ENCODE measurements at places on chromosomes 3 and 15. TPM values are rescaled to one million over a fixed set of nuclear protein-coding genes. Genes with fewer than 3 reads are reported as not detected.

RPL39L gene
- total RNA-seq, result 78.3 TPM

ATP10A gene
- 2.1 TPM for total RNA-seq

CHCHD6 gene
- total RNA-seq, result 54.7 TPM

ARL14 gene
- total RNA-seq, result not detected

WDR93 gene
- total RNA-seq, result not detected

GRCh38 chr3:161940621-161940965 is 444.0 kb downstream of the OTOL1 start:
- no peak for DNase-seq

DNA sequence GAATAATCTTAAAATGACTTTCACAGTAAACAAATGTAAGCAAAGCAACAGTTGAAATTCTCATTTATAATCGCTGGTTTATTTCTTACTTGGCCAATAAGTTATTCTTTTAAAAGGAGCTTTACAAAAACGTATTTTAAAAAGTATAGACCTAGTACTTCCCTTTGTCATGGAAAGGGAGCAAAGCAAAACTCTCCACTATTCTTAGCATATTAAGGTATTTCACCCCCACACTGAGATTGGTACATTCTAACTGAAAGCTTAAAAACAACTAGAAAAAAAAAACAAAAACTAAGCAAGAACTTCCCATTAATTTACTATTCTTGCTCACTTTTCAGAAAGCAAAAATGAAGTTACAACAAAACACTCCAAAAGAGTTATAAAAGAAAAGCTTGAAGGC is 1.5 kb downstream of the ATG3 start:
- no peak for DNase-seq

DNA sequence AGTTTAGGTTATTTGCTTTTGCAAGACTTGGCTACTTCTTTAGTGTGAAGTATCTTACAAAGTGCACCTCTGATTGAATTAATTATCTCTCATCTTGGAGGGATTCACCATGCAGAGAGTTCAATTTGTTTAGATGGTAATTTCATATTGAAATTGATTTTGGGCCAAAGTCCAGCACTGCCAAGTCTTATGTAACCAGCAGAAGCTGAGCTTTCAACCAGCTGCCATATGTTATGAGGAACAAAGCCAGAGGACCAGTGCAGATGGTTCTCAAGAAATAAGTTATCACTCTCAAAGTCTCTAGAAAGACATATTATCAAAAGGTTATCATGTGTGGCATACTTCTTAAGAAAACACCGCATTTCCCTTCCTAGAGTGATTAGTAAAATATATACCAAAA is 29.0 kb downstream of the ABHD6 start:
- DNase-seq, result no peak

DNA sequence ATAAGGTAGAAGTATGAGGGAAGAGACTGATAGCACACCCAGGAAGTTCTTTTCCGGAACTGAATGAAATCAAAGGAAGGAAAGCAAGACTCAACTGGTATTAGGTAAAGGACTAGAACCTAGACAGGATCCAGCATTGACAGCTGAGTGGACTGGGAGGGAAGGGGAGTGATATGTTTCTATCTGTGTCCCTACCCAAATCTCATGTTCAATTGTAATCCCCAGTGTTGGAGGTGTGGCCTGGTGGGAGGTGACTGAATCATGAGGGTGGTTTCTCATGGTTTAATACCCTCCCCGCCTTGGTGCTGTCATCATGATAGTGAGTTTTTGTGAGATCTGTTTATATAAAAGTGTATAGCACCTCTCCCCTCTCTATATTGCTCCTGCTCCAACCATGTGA is 415.9 kb upstream of the KCNMB2 start:
- DNase-seq, result no peak

DNA sequence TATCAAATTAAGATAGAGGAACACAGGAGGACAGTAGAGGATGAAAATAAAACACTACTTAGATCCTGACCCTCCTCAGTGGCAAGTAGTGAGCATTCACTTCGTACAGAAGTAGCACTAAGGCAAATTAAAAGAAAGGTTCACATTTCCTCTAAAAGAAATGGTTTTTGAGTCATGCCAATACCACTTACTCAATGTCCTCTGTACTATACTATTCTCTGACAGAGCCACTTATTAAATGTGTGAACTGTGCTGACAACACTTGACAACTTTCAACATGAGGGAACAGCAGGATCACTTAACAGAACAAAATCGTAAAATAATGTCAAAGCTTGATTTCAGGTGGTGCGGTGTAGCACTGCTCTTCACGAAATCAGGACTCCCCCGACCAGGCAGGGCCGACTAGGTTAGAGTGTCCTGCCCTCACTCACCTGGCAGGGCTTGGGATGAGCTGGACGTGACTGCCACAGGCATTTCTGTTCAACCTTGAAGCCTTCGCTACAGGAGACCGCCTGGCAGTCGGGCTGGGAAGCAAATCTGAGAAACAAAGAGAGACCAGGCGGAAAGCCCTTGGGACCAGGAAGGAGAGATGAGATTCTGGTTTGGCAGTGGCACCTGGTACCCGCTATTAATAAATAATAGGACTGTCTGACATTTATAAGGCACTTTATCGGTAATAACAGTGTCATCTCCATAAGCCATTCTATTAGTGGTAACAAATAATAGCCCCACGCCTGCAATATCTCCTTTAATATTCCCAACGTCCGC is 611 bp upstream of the SLC27A2 start:
- peak; percentile 33 for DNase-seq

GRCh38 chr3:102025606-102026270 is 176.4 kb downstream of the NFKBIZ start:
- DNase-seq, result no peak

- DNase-seq, result no peak
These were observed 74.8 kb downstream of the SCN5A start for GRCh38 chr3:38574411-38575278.

GRCh38 chr3:56753206-56753820 is 48.4 kb downstream of the ARHGEF3 start:
- DNase-seq, result no peak

- no peak for DNase-seq
These were observed 261.7 kb downstream of the PLOD2 start for GRCh38 chr3:145899241-145899640.

- peak; percentile 82 for DNase-seq
These were observed 37.8 kb downstream of the LSM3 start for GRCh38 chr3:14216257-14217048.

GRCh38 chr15:70722266-70723121 is 40.9 kb downstream of the UACA start:
- no peak for DNase-seq

DNA sequence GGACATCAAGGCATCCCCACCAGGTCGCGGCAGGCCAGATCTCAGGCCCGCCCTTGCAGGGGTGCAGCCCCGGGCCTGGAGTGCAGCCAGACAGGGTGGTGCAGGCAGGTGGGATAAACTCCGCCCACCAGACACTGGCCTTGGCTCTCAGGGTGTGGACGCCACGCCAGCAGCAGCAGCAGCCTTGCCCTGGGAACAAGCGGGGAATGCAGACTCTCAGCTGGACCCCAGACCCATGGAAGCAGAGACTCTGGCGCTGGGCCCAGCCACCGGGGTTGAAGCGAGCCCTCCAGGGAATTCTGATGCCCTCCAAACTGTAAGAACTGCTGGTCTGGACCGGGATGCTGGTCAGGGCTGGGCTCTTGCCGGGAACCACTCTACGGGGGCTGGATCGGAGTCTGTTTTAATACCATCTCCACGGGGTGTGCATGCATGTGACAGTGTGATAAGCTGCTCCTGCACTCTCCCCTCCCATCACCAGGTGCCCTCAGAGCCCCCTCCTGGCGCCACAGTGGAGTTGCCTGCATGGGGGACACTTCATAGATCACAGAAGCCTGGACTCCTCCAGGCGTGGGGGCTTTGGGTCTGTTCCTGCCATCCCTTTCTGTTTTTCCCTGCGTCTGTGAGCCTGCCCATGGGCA is 142.7 kb downstream of the NSMCE3 start:
- peak; percentile 45 for DNase-seq

- no peak for DNase-seq
These were observed 16.1 kb upstream of the LYSMD4 start for GRCh38 chr15:99749386-99749785.

GRCh38 chr3:150540991-150541390 is 5.3 kb downstream of the SERP1 start:
- DNase-seq, result no peak

- no peak for DNase-seq
These were observed 248.3 kb upstream of the CCDC54 start for GRCh38 chr3:107128946-107129345.

Measured in WTC11 (cell line).